ENCODE measurements at places on chromosomes 5 and 9. TPM values are rescaled to one million over a fixed set of nuclear protein-coding genes. Genes with fewer than 3 reads are reported as not detected.

Gene TMEM167A
- 45.1 TPM for polyA plus RNA-seq

Gene OMD
- polyA plus RNA-seq: not detected

Gene PITX1
- 41.9 TPM for polyA plus RNA-seq

Gene SOHLH1
- not detected for polyA plus RNA-seq

Gene MELK
- 17.8 TPM for polyA plus RNA-seq

Gene MRPS27
- polyA plus RNA-seq: 38.7 TPM

Gene OBP2B
- not detected for polyA plus RNA-seq

Gene CYLC2
- polyA plus RNA-seq: not detected

Gene JMY
- polyA plus RNA-seq: 1.7 TPM

Gene KCNIP1
- not detected for polyA plus RNA-seq

Gene ORM2
- polyA plus RNA-seq: not detected

Gene GPRIN1
- polyA plus RNA-seq: 4.7 TPM

Gene SLC1A1
- 2.2 TPM for polyA plus RNA-seq

Gene SOX30
- polyA plus RNA-seq: not detected

Measured in IMR-90 (cell line).